ENCODE measurements at places on chromosomes 5 and 9.

DNA sequence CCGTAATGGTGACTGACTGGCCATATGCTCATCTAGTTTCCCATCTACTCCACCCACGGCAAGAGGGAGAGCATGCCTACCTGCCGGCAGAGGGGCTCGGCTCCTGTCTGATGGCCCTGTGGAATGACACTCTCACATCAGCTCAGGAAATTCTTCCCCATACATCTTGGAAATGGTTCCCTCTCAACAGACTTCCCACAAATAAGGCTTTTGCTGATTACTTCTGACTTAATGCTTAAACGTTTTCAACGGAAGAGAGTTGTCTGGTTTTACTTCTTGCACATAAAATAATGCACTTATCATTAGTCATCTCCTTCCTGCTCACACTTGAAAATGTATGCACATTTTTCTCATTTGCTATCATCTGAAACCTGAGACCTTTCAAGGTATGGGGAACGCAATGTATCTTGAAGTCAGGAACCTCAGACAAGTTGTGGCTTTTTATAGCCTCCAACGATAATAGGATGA is 129.5 kb downstream of the TTLL11 start:
- DNase-seq: no peak

DNA sequence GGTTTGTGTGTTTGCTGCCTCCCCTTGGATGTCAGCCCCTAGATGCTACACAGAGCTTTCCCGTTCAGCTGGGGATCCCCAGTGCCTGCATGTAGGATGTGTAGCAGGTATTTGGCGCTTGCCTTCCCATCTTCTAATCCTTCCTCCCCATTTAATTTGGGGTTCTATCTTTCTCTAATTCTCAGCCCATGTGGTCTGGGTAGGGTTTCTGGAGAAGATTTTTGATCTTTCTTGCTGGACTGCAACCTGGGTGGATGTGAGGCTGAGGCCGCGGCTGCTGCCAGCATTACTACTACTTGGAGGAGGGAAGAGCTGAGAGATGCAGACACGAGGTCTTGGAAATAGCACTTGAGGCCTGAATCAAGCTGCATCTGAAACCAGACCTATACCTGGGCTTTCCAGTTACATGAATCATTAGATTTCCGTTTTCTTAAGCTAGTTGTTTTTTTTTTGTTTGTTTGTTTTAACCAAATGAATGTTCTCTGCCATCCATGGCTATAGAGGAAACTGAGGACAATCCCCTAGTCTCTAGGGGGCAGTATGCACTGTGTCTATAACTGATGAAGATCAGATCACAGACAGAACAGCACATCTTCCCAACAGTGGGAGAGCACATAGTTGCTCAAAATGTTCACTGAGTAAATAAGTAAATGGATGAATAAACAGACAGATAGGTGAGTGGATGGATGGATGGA is 178.6 kb downstream of the FGF18 start:
- no peak for DNase-seq

DNA sequence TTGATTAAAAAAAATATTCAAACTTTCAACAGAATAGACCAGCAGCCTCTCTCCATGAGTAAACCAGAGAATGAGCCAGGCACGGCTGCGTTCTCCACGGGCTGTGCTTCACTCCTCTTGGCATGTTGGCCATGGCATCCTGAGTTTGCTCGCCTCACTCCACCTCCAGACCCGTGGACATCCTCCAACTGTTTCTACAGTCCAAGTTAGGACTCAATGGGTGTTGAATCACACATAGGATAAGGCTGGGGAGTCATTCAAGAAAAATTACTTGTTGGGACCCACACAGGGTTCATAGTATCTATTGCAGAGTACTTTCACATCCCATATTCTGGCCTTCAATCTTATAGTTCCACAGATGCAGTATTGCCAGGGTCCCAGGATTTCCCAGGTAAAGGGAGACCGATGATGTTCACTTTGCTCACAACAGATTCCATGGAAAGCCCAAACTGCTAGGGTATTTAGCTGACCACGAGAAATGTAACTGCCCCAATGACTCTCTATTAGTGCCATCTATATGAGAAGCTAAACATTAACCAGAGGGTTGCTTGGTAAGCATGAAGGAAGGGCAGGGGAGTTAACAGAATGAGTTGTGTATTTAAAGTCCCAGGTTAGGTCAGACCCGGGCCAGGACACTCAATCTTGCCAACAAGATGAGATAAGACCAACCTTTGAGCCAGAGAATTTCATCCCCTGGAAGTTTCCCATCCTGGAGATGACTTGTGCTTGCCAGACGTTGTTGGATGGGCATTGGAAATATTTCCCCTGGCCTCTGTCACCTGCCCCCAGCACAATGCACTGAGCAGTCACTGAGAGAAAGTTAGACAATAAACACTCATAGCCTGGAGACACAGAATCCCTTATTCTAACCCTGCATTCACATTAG is 19.7 kb upstream of the GDA start:
- DNase-seq: no peak

- DNase-seq: no peak
Observed at GRCh38 chr5:9615331-9615730, 14.8 kb downstream of the TAS2R1 start.

DNA sequence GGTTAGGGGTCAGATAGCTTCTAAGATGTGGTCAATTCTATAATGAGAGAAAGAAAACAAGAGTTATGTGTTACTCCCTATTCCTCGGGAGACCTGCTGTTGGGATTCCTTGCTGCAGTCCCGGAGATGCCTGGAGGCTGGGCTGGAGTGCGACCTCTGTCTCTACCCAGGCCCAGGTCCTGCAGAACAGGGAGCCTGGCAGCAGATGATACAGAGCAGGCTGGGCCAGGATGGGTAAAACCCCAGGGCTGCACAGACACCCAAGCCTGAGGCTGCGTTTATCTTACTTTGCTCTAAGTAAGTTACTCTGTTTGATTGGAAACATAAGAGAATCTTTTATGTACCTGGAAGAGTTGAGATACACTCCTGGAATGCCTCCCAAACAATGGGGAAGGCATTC is 26.9 kb upstream of the FAM120AOS start:
- DNase-seq: no peak

- DNase-seq: no peak
Observed at GRCh38 chr5:171945476-171945875, 61.0 kb downstream of the FBXW11 start.

DNA sequence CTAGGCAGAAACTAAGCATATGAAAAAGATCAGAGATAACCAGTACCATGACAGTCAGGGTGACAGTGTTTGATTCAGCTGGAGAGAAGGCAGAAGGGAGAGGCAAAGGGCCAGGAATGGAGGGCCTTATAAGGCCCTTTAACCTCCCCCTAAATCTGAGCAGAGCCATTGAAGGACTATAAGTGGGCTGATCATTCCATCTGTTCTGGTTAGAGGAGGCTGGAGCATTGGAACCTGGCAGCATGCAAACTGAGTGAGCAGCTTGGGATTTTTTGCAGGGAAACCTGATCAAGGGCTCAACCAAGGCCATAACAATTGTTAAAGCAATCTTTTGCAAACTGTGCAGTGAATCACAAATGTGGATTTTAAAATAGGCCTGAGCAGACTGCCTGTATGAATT is 174.5 kb upstream of the DAP start:
- no peak for DNase-seq

DNA sequence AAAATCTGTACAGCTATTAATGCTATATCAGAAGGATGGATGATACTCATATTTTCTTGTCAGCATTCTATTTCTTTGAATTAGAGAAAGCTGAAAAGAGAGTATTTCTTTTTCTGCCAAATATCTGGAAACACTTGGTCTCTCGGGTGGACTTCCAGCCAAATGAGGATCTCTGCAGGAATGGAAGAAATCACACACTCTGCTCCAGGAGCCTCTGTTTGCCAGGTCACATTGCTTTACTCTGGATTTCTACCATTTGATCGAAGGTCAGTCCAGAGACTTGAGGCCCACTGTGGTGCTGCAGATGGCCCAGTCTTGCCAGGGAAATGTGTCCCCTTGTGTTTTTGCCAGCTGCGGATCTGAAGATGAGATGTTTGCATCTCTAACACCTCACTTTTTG is 154.1 kb downstream of the PCSK1 start:
- DNase-seq: no peak

- DNase-seq: no peak
Observed at GRCh38 chr5:124235576-124235975, 510.9 kb downstream of the ZNF608 start.

- DNase-seq: no peak
Observed at GRCh38 chr5:10860645-10861422, 99.8 kb upstream of the DAP start.

DNA sequence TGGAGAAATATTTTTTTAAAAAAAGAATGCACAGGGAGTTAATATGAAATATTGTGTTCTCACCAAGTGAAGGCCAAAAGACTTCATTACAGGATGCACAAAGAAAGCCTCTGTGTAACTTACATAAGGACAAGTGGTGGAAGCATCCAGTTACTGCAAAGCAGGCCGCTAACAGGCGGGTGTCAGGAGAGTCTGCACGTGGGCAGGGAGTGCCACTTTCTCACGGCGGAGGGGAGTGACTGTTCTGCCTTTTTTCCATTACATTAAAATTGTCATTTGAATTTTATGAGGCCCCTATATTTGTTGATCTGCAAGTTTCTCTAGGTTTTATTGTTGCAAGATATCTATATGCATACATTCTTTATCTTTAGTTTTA is 28.1 kb upstream of the SPATA31E1 start:
- DNase-seq: no peak

DNA sequence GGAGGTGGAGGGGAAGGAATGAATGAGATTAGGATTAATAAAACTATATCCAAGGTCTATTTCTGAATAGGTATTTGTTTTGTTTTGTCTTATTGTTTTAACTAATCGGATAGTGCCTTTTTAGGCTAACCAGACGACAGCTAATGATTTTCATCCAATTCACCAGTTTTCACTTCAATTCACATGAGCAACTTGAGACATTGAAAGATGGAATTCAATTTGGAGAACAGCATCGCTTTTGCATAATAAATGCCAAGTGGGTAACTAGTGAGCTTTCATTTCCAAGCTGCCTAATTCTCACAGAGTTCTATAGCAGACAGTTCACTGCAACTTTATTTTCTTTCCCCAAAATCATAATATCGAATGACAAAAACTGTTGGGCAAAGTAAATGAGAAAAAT is 5.0 kb downstream of the AGXT2 start:
- DNase-seq: no peak

- DNase-seq: no peak
Observed at GRCh38 chr5:58641533-58641932, 58.7 kb downstream of the RAB3C start.

DNA sequence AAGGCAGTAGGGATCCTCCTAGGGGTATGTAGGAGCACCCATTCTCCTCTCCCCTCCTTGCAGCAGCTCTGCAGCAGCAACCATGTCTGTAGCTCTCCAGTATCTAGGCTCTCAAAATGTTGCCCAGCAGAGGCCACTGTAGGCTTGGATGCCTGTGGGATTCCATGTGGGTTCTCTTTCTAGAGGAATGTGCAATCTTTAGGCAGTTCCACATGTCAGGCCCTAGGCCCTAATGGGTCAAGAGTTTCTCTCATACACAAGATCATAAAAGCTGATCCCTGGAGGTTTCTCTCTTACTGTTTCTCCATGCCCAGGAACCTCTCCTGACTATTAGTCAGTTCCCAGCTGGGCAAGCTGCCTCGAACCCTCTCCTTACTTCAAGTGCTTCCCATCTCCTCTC is 215.8 kb downstream of the FRMD3 start:
- DNase-seq: no peak

DNA sequence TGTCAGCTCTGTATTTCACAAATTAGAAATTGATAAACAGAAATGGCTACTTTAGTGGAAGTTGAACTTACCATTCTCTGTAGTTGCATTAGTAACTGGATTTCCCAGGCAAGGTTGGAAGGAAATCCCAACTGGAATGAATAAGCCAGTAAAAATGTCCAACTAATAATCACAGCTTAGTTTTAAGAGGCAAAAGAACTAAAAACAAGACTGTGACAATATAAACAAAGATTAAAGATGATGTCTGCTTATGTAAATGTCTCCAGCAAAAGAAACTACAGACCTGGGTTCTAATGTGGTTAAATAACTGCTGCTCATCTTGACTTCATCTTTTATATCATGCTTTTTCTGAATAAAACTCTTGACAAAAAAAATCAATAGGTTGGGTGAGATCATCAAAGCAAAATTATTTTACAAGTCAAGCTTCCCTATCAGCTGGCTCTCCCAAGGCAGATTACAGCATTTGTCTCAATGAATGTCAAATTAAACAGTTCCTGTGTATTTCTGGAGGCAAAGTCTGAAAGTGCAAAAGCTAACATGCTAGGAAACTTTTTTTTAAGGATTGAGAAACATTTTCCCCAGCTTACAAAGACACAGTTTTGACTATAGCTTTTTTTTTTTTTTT is 62.3 kb upstream of the HMHB1 start:
- no peak for DNase-seq

DNA sequence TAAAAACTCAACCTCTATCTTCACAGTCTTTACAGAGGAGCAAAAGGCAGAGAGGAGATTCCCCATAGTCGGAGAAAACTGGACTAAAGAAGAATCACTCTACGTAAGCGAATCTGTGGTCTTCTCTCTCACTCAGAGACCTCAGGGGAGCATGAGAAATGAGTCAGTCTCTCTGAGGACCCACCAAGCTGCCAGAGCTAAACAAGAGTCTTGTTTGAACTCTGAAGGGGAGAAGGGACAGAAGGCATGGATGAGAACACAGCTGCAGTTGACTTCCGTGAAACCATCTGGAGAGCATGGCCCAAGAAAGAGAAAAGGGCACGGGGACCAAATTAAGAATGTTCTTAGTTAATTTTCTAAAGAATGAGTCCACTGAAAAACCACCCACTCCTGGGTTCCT is 12.8 kb upstream of the MAN2A1 start:
- no peak for DNase-seq

GRCh38 chr5:35899800-35900199 is 38.6 kb downstream of the CAPSL start:
- no peak for DNase-seq

DNA sequence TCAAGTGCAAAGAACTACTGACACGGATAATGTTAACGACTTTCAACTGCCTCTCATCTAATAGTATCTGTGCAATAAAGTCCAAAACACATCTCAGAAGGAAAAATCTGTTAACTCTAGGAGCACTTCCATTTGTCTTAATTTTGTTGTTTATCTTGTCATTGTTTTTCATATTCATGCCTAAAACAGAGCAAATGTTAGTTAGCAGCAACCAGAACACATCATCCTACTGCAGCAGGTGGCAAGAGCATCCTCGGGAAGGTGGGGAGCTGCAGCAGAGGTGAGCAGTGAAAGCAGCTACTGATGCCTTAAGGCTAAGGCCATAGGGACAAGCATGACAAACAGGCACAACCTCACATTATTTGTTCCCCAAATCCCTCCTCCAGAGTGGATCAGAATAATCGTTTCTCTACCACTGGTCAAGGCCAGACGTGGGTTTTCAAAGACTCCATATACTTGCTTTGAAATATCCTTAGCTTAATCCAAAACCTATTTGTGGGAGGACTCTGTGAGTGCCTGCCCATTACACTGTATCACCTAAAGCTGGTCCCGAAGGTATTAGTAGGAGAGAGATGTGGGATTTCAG is 1.0 kb downstream of the HMGCS1 start:
- DNase-seq: no peak

- DNase-seq: no peak
Observed at GRCh38 chr5:130090569-130091270, 186.5 kb downstream of the CHSY3 start.
